ENCODE measurements at places on chromosomes 6 and 20. TPM values are rescaled to one million over a fixed set of nuclear protein-coding genes. Genes with fewer than 3 reads are reported as not detected.

BANF2 gene
- total RNA-seq, result not detected

SNAI1 gene
- 30.8 TPM for total RNA-seq

CRISP3 gene
- total RNA-seq, result 120 TPM

- no peak for DNase-seq
- peaks cover 24% of the 10 kb centered on the region for H3K27me3 ChIP-seq
- no peaks in the 10 kb centered on the region for H3K36me3 ChIP-seq
- no peaks in the 10 kb centered on the region for H3K4me1 ChIP-seq
These were observed 1.8 kb upstream of the DNPH1 start for GRCh38 chr6:43231053-43231452.

- peaks cover 26% of the 10 kb centered on the region for H3K4me1 ChIP-seq
- H3K27me3 ChIP-seq, result no peaks in the 10 kb centered on the region
- no peaks in the 10 kb centered on the region for H3K36me3 ChIP-seq
These were observed 159.6 kb downstream of the BACH2 start for GRCh38 chr6:90136837-90137568.

- H3K4me3 ChIP-seq, result peak overlapping the region; percentile 57
- no peak for DNase-seq
- H3K36me3 ChIP-seq, result peaks cover 22% of the 10 kb centered on the region
- H3K4me1 ChIP-seq, result peaks cover 45% of the 10 kb centered on the region
- H3K27ac ChIP-seq, result peak overlapping the region; percentile 64
These were observed 7.8 kb downstream of the KCNG1 start for GRCh38 chr20:51014797-51015722.

- no peaks in the 10 kb centered on the region for H3K36me3 ChIP-seq
- H3K4me1 ChIP-seq, result peaks cover 39% of the 10 kb centered on the region
- H3K4me3 ChIP-seq, result no peak overlapping the region
- no peak overlapping the region for H3K27ac ChIP-seq
These were observed 17.7 kb upstream of the CCDC167 start for GRCh38 chr6:37517411-37517812.

- no peak overlapping the region for H3K27ac ChIP-seq
- peaks cover 13% of the 10 kb centered on the region for H3K27me3 ChIP-seq
- peaks cover 4% of the 10 kb centered on the region for H3K4me1 ChIP-seq
- no peaks in the 10 kb centered on the region for H3K36me3 ChIP-seq
- no peak for DNase-seq
These were observed 207.0 kb downstream of the THBS2 start for GRCh38 chr6:169046483-169047192.

DNA sequence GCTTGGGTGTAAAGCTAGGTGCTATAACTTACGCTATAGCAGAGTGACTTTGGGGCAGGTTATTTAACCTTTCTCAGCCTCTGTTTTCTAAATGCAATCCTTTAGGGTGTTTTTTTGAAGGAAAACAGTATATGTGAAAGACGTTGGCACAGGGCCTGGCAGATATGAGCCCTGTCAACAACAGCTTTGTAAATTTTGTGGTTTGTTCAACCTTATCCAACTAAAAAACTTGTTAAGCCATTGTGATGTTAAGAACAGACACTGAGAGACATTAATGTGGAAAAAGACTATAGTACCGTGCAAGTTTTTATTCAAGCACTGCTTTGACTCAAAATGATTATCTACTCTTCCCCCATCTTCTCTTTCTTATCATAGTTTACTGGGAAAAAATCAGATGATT, 8.2 kb downstream of the HECA start:
- H3K4me3 ChIP-seq, result no peak overlapping the region
- no peaks in the 10 kb centered on the region for H3K27me3 ChIP-seq
- no peak for DNase-seq
- H3K36me3 ChIP-seq, result peaks cover 4% of the 10 kb centered on the region

DNA sequence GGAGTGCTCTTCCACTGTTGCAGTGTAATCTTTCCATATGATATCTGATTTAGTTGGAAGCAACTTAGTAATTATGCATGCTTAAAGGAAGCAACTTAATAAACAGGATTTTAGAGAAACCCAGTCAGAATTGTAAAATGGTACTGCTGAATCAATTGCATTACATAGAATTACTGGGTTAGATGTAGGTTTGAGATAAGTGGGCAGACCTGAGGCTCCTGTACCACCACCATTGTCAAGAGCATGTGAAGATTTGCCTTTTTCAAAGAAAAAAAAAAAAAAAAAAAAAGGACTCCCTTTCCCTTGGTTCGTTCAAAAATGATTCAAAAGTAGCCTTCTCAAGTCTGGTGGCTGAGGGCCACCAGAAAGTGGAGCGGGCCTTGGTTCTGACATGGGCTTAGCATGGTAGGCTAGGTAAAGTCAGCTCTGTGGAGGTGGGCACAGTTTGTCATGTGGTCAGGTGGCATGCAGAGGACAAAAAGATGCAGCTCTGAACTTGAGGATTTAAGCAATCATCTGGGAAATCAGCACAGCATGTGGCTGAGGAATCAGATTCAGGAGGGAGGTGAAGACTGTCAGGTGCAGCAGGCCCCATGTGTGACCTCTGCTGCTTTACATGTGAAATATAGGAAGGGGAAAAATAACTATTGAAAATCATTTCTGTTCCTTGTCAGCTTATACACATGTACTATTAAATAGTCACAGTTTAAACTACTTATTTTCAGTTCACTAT, 32.4 kb downstream of the ARID1B start:
- H3K27ac ChIP-seq, result no peak overlapping the region
- H3K4me3 ChIP-seq, result no peak overlapping the region
- peaks cover 15% of the 10 kb centered on the region for H3K36me3 ChIP-seq
- no peak for DNase-seq
- H3K27me3 ChIP-seq, result no peaks in the 10 kb centered on the region
